ENCODE measurements at places on chromosomes 5 and 9.

DNA sequence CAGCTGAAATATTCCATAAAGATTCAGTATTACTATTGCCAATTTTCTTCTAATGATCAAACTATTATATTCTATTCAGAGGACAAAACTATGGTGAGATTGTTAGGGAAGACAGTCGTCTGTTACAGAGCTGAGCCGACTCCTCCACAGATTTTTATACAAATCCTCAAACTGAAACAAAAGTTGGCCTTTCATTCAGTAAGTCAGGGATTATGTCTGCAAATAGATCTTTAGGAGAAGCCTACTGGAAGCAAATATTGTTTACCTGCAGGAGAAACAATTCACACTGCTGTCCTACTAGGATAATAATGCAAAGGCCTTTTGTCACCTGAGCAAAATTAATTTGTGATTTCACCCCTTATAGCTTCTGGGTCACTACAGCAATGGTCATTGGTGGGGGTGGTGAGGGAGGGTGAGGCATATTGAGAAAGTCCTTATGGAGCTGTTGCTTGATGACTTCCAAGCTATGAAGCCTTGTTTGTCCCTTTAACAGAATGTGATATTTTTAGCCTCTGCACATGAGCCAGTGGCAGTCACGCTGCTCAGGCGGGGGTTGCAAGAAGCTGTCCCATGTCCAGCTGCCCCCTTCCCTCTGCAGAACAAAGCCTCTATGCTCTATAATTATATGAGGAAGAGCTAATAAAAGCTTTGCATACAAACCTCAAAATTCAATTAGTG is 200.5 kb upstream of the KLF9 start:
- DNase-seq = no peak

DNA sequence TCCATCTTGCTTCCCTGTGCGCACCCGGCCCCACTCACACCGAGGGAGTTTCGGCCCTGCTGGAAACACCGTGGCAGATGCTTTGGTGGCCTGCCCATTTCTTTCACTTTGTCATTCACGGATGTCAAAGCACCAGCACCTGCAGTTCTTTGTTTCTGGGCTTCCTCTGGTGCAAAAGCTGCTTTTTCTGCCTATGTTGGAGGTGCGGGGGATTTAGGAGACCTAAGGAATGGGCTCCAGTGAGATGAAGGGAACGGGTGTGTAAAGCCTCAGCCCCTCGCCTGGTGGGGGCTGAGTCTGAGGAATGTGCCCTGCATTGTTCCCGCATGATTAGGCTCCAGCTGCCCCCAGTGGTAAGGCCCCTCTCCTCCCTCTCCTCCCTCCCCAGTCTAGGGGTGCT is 62.3 kb downstream of the THBS4 start:
- DNase-seq = no peak

GRCh38 chr5:34598177-34598794 is 57.8 kb upstream of the RAI14 start:
- peak; percentile 66 for DNase-seq

DNA sequence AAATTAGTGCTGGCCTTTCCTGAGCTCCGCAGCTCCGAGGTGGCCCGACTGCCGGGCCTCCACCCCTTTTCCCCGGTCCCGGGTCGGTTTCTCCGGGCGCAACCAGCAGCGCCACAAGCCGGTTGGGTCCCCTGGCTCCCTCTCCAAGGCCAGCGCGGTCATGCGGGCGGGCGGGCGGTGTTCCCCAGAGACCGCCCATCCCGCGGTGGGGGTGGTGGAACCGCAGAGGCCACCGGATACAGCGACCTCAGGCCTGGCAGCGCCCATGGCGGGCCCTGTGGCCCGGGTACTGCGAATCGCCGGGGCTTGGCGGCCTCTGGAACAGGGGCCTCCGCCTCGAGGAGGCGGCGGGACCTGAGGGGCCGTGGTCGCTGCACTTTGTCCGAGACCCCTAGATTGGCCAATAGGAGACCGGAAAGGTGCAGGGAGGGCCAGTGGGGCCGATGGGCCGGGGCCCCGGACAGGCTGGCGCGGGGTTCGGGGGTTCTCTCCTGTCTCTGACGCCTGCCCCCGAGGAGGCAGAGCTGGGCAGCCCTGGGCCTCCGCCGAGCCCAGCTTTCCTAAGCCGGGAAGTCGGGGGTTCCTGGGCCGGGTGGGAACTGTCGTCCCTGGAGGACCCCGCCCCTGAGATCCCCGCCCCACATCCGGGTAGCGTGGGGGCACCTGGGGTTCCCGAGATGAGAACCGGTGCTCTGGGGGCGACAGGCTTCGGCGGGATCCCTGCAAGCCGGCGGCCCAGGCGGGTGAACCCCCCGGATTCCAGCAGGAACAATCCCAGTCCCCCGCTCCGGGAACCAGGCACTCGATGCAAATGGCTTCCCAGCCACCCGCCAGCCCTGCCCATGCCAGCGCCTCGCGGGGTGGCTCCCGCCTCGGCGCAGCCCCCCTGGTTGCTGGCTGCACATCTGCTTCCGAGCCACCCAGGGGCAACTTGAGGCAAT is 293.9 kb downstream of the ZSWIM6 start:
- DNase-seq = peak; percentile 65

GRCh38 chr5:168892618-168893186 is 313.5 kb upstream of the PANK3 start:
- DNase-seq = no peak

GRCh38 chr5:14424011-14424685 is 157.4 kb upstream of the OTULINL start:
- no peak for DNase-seq

- DNase-seq = no peak
These were observed 342.6 kb downstream of the DMAC1 start for GRCh38 chr9:7456793-7457530.

Measured in ACHN (cell line).